NK-92 treated with Interleukin-12 subunit alpha and Interleukin-12 subunit beta, amount 100 ng/mL, for 24 hours (cell line): ENCODE measurements at places on chromosomes 2 and 18.

DNA sequence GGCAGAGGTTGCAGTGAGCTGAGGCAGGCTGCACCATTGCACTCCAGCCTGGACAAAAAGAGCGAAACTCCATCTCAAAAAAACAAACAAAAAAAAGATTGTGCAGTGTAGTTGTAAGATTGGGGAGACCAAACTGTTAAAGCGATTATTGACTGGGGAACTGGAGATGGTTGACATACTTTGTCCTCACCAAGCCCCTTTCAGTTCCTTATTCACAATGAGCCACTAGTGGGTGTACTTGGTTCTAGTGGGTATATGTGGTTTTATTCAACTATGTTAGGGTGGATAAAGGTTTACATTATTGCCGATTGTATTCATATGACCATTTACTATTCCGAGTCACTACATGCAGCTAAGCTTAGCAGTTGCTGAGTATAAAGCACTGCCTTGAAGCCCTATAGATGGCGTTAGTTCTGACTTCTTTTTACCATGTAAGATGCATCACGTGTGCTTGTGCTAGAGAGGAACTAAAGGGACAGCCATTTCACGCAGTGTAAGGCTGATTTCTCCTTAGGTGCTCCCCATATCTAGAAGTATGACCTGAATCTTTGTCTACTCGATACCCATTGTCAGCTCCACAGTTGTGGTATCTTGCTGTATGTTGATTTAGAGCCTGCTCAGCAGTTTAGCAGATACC is 12.1 kb downstream of the EIF4E2 start:
- no peak for DNase-seq

DNA sequence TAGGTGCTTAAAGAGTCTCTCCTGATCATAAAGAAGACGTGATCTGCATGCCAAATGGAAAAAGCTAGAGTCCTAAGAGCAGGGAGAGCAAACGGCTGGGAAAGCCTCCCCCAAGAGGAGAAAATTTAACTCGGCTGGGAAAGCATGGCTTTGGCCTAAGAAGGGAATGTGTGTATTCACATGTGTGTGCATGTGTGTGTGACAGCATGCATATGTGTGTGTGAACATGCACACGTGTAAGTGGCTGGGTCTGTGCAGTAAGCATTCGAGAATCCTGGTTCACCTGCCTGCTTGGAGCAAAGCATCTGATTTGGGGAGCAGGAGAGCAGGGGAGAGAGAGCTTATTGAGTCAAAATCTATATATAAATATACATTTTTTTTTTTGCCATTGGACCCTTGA is 30.1 kb upstream of the BCL11A start:
- no peak for DNase-seq

GRCh38 chr2:238087211-238087610 is 12.9 kb upstream of the ESPNL start:
- DNase-seq, result no peak

DNA sequence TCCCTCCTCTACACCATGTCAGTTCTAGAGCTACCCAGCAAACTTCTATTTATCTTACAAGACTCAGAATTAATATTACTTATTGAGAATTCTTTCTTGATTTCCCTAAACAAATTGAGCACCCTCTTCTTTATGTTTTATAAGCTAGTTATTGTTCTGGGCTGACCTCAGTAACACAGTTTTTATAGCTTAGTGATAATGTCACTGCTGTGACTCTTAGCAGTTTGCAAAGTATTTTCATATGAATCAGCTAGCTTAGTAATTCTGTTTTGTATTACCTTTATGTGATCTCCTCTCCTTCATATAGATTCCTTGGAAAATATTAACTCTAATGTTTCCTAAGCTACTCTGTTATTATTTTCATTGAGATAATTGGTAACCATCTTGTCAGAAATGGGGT is 114.9 kb downstream of the PMS1 start:
- no peak for DNase-seq

GRCh38 chr18:1965016-1965415 is 606.3 kb downstream of the METTL4 start:
- DNase-seq, result no peak

GRCh38 chr2:201777043-201777442 is 3.7 kb downstream of the ALS2 start:
- DNase-seq, result no peak

DNA sequence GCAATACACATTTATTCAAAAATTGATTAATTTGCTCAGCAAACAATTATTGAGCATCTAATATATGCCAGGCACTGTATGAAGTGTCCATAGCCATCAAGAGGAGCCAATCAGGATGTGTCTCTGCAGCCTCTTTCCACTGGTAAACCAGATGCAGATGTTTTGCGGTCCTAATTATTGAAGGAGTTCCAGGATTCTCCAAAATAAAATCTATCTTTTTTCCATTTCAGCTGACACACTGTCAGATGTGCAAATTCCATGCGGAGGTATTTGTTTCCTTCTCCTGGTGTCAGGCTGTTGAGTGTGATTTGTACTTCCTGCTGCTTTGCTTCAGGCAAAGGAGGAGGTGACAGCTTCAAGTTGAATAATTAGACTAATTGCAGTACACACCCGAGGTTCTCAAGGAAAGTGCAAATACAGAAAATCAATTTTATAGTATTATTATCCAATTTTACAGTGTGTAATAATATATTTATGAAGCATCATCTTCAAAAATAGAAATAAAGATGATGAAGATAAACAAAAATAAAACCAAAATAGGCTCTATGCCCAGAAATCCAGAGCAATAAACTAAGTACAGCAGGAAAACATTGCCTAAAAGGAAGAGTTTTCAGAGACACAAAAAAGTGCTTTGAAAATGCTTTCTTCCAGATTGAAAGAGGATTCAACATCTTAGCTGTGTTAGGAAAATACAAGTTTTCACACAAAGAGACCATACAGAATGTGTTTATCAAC is 1352.9 kb upstream of the CHAC2 start:
- no peak for DNase-seq
